Stimulated activated CD8-positive, alpha-beta memory T cell treated with anti-CD3 and anti-CD28 coated beads, Interleukin-15, amount 100 ng/mL, for 24 hours (primary cell): ENCODE measurements at places on chromosomes 13 and 19.

DNA sequence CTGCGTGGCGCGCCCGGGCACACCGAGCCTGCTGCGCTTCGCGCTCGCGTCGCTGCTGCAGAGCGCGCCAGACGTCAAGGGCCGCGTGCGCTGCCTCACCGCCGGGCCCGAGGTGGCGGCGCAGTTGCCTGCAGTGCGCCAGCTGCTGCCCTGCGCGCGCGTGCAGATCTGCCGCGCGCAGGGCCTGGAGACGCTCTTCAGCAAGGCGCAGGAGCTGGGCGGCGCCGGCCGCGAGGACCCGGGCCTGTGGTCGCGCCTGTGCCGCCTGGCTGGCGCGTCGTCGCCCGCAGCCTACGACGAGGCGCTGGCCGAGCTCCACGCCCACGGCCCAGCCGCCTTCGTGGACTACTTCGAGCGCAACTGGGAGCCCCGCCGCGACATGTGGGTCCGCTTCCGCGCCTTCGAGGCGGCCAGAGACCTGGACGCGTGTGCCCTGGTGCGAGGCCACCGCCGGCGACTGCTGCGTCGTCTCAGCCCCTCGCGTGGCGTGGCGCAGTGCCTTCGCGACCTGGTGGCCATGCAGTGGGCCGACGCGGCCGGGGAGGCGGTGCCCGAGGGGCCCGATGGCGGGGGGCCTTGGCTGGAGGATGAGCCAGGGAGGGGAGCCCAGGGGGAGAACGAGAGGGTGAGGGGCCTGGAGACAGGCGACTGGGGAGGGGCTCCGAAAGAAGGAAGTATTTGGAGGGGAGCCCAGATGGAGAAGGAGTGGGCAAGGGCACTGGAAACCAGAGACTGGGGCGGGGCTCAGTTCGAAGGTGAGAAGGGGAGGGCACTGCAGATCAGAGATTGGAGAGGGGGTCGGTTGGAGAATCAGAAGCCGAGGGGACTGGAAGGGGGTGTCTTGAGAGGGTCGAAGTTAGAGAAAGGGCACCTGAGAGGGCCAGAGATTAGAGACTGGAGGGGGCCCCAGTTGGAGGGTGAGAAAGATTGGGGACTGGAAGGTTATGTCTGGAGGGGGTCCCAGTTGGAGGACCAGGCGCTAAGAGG is 24.7 kb downstream of the ZSWIM9 start:
- no peak for DNase-seq

- no peak for DNase-seq
Observed at GRCh38 chr13:114022876-114023275, 49.0 kb upstream of the C13orf46 start.

- no peak for DNase-seq
Observed at GRCh38 chr13:95650696-95651095, 6.2 kb upstream of the DZIP1 start.

- DNase-seq, result no peak
Observed at GRCh38 chr13:95552539-95553441, at the start of gene CLDN10. CLDN10 (plus strand) TSS chr13:95552720; CDS start chr13:95552754, 34 bp downstream.

DNA sequence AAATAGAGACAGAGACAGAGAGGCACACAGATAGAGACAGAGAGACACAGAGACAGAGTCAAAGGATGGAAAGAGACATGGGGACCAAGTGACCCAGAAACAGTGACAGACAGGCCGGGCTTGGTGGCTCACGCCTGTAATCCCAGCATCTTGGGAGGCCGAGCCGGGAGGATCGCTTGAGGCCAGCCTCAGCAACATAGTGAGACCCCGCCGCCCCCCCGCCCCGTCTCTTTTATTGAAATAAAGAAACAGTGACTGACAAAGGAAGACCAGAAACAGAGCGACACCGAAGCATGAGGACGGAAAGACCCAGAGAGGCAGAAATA is 848 bp upstream of the NECTIN2 start:
- no peak for DNase-seq

DNA sequence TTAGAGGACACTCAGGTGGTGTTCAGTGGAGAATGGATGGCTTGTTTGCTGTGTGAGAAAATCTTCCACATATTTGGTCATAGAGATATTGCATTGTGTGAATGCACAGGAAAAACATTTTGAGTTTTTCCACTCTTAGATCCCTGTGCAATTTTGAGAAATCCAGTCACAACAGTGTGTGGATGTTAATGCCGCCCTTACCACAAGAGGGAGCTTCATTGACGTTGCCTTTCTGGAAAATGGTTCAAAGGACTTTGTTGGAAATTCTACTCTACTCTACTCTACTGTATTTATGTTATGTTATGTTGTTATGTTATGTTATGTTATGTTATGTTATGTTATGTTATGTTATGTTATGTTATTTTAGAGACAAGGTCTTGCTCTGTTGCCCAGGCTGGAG is 13.4 kb downstream of the ZNF20 start:
- DNase-seq, result no peak

- no peak for DNase-seq
Observed at GRCh38 chr13:51449018-51449417, 3.8 kb downstream of the INTS6 start.

DNA sequence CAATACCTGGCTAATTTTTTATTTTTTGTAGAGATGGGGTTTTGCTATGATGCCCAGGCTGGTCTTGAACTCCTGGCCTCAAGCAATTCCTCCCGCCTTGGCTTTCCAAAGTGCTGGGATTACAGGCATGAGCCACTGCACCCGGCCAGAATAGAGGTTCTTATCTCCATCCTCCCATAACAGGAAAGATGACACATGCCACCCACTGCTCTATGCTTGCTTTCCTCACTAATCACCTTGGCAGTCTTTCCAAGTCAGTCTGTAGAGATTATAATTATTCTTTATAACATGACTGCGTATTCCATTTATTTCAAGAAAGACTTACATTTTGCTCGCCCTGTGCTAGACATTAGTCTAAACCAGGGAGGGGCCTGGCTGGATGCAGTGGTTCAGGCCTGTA is 6.7 kb downstream of the VAV1 start:
- no peak for DNase-seq

DNA sequence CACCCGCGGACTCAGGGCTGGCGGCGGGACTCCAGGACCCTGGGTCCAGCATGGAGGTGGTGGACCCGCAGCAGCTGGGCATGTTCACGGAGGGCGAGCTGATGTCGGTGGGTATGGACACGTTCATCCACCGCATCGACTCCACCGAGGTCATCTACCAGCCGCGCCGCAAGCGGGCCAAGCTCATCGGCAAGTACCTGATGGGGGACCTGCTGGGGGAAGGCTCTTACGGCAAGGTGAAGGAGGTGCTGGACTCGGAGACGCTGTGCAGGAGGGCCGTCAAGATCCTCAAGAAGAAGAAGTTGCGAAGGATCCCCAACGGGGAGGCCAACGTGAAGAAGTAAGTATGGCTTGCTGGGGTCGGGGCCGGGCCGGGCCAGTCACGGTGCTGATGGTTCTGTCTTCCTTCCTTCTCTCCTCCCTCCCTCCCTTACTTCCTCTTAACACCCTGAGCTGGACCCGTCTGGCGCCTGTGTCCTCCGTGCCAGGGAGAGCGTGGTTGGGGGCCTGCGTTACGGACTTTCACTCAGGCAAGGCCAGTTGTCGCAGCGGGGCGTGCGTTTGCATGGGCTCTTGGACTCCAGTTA is 1.4 kb downstream of the STK11 start:
- DNase-seq, result no peak

DNA sequence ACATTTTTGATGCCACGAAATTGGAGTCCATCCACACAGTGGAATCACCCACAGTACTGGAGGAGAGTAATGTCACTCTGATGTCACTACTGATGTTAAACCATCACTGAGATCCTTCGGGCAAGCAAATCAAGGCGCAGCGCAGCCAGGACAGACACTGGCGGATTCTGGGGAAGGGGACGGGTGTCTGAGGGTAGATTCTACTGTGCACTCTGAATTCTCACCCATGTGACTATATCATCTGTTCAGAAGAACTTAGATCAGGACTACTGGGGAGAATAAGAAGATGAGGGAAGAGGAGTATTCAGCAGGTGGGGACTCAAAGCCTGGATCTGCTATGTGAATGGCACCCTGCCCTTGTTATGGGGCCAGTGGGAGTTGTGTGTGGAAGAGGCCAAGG is 12.6 kb upstream of the SIGLEC6 start:
- no peak for DNase-seq

GRCh38 chr19:34409189-34410164 is 5.3 kb downstream of the PDCD2L start:
- no peak for DNase-seq

DNA sequence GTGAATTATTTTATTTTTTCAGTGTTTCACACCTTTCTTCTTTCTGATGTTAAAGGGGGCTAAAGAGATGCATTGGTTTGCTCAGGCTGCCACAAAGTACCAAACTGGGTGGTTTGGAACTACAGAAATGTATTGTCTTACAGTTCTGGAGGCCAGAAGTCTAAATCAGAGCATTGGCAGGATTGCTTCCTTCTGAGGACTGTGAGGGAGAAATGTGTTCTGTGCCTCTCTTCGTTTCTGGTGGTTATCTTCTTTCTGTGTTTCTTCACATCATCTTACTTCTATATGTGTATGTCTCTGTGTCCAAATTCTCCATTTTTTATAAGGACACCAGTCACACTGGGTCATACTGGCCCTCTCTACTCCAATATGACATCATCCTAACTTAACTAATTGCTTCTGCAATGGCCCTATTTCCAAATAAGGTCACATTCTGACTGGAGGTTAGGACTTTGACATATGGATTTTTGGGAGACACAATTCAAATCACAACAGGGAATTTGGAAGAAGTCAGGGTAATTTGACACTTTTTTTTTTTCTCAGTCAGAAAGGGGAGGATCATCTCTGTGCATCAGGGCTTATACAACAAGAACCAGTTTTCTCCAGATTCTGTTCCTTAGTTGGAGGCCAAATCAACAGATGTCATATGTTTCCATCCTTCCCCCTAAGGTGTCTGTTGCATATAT is 188.2 kb downstream of the KCNRG start:
- DNase-seq, result no peak

- DNase-seq, result no peak
Observed at GRCh38 chr13:30968846-30969245, 36.4 kb downstream of the TEX26 start.

DNA sequence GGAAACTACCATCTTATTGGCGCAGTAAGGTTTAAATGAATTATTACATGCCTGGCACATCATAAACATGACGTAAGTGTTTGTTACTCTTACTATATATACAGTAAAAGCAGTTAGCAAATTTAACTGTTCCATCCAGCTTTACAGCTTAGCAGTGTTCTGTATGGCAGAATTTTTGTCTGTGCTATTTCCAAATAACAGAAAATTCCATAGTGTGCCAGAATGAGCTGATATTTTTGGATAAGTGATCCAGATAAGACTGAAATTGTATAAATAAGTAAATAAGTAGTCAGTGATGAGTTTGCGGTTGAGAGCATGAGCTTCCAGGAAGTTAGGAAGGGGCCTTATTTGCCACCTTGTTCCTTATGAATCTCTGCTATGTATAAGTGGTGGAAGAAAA is 236.5 kb upstream of the SLC10A2 start:
- no peak for DNase-seq

DNA sequence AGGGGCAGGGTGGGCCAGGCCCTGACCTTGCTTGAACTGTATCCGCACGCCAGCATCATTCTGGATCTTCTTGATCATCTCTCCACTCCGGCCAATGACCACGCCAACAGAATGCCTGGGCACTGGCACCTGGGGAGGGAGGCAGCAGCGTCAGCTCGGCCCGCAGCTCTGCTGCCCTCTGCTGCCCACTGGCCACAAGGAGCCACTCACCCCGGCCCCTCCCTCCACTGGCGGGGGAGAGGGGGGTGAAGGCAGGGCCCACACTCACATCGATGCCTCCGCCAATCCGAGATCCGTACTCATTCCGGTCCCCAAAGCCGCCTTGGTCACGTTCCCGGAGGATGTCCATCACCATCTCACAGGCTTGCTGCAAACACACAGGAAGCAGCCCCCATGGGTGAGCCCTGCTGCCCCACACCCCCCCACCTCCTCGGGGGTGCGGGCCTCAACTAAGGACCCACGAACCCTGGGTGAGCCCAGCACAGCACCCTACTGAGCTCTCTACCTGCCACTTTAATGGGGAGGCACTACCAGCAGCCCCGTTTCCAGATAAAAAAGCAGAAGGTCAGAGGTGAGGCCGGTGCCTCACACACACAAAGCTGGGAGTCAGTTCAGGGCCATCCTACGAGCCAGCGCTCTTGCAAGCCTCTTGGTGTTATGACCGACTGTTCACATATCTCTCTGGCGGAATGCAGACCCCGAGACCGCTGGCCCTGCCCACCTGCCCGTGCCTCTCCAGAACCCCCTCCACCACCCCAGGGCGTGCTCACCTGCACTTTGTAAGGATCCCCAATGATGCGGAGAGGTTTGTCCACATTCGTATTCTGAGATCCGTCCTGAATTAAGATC is 6.7 kb downstream of the KHSRP start:
- no peak for DNase-seq

DNA sequence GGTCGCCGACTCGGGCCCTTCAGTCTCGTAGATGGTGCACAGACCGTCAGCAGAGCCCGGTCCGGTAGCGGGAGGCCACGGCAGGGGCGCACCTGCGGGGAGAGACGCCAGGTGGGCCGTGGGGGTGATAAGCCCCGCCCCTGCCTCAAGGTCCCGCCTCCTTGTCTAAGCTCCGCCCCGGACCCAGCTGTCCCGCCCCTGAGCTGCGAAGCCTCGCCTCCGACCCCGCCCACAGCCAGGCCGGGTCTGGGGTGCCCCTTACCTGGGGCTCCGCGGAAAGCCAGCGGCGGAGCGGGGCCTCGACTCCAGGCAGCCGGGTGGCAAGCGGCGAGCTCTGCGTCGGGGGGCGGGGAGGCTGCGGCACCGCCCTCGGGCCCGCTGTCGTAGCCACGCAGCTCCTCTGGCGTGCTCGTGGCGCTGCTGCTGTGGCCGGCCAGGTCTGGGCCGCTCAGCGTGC is 4.7 kb downstream of the PRR36 start:
- DNase-seq, result peak; percentile 47

GRCh38 chr19:55376241-55376933 is at the start of gene TMEM190:
TMEM190 (plus strand) TSS chr19:55376826; CDS start chr19:55376854, 28 bp downstream.
- DNase-seq, result no peak

DNA sequence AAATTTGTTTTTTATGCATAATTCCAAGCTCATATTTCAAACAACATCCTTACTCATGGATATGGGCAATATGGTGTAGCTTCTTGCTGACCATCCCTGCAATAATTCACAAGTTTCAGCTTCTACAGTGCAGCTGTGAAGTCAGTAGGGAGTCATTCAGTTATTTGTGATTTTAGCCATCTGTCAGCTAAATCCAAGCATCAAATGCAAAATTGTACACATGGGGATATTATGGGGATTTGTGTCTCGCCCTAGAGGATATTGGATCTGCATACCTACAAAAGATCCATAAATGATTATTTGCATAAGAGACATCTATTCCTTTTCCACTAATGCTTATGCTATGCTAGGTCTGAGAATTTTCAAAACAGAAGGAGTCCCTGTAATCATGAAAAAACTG is 217.9 kb upstream of the SLITRK5 start:
- no peak for DNase-seq

DNA sequence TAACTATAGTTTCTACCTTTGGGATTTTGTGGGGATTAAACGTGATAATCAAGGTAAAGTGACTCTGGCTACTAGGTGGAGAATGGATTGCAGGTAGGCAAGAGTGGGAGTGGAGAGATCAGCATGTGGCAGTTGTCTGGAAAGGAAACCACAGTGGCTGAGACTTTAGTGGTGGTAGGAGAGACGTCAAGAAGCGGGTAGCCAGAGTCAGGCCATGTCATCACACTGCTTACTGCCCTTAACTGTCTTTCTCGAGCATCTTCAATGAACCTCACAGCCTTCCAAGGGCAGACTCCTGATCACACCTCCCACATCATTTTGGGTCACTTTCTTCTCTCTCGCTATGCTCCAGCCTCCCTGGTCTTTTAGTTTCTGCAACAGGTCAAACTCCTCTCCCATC is 28.6 kb upstream of the MBNL2 start:
- DNase-seq, result no peak
